ENCODE measurements at places on chromosomes 12 and 14.

- no peak for DNase-seq
Measured at GRCh38 chr12:124562796-124563181, 4.6 kb downstream of the NCOR2 start.

GRCh38 chr12:106907411-106907810, 48.3 kb upstream of the TMEM263 start:
- DNase-seq = no peak

- DNase-seq = no peak
Measured at GRCh38 chr12:41058266-41058665, 129.9 kb upstream of the PDZRN4 start.

DNA sequence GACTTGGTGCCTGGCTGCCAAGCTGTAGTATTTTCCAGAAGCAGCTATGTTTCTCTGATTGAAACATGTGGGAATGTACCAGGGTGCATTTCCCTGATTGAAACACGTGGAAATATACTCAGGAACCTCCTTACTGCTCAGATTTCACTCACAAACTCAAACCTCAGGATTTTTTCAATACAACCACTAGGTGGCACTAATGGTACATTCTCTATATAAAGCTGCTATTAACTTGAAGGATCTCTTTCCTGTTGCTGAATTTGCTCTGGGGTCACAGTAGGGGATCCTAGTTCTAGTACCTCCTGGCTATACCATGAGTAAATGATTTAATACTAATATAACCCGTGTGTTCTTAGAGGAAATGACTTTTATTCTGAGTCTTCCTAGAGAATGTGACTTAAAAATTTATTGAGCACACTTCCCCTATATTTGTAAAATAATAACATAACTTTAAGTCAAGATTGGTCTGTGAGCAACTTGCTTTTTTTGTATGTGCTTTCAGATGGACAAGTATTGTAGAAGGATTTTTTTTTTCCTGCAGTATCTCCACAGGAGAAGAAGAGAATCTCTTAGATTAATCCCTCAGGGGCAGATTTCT, 173.8 kb upstream of the MIS18BP1 start:
- no peak for DNase-seq

- DNase-seq = no peak
Measured at GRCh38 chr12:96890331-96890730, 16.7 kb upstream of the NEDD1 start.

DNA sequence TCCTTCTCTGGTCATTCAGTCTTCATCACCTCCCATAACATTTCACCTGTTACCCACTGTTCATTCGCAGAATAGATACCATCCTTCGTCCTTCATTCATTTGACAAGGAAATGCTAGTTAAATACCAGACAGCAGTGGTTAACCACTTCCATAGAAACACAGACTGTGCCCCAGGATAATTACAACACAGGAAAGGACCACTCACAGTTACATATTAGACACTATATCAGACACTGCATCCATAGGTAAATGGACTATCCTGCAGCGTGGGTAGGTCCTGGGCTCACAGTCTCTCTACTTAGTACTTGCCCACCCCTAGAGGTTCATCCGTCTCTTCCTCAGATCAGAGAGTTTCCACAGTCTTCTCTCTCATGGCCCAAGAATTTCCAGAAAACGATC, 1044.6 kb downstream of the VRK1 start:
- DNase-seq = no peak

GRCh38 chr14:40265096-40265495, 832.9 kb upstream of the FBXO33 start:
- no peak for DNase-seq

DNA sequence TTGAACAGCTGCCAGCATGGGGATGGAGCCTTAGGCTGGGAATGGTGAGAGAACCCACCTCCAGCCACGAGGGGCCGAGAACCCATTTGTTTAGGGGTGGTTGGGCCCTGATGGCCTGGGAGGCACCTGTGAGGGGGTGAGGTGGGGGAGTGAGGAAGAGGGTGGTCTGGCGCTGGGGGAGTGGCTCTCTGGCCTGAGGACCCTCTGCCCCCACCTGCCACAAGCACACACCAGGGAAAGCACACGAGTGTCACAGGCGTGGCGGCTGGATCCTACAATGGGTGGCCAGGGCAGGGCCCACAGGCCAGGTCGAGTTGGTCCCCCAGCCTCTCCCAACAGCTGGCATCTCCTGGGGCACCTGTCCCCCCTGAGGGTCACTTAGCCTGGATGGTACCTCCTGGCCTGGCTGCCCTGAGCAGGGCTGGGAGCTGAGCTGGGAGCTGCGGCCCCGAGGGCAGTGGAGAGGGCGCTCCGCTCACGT, 340.5 kb downstream of the TMEM121 start:
- DNase-seq = no peak

- no peak for DNase-seq
Measured at GRCh38 chr14:29822430-29822709, 105.3 kb downstream of the PRKD1 start.

GRCh38 chr12:117032593-117033381, 66.4 kb downstream of the TESC start:
- no peak for DNase-seq

GRCh38 chr14:101875727-101876554, 88.4 kb upstream of the DYNC1H1 start:
- no peak for DNase-seq

DNA sequence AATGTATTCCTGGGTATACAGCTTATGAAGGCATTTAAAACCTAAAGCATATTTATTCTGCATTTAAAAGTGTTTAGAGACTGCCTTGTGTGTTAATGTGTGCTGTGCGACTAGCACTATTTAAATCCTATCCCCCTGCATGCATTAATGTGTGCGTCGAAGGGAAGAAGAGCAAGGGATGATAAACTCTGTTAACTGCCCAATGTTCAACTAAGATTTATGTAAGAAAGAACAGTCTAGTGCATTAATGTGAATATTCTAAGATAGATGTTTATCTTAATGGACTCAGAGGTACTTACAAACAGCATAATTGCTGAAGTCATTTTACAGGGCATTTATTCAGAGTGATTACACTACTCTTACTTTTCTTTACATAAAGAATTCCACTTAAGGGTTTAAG, 424.8 kb downstream of the DIO2 start:
- no peak for DNase-seq

DNA sequence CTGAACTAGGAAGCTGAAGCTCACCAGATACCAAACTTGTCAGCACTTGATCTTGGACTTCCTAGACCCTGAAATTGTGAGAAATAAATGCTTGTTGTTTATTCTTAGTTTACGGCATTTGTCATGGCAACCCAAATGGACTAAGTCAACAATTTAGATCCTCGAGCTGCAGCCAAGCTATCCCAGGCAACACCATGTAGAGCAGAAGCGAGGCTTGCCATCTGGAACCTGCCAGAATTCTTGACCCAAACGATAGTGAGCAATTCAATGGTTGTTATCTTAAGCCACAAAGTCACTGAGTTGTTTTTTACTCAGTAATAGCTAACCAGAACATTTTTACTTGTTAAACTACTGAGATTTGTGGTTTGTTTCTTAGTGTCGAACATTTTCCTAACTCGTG, 458.5 kb upstream of the FLRT2 start:
- DNase-seq = no peak

DNA sequence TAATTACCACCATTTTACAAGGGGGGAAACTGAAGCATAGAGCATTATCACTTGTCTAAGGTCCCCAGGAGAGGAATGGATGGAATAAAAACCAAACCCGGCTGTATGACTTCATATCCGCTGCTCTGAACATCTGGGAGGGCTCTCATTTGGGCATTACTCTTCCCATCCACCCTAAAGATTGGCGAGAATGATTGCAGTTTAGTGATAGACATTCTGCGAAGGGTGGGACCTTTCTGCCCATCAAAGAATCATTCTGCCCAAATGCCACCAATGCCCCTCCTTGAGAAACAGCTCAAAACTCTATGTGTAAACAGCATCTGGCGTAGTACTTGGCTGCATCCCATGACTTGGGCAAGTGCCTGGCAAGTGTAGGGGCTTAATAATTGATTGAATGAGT, 11.6 kb downstream of the CHST11 start:
- no peak for DNase-seq

- no peak for DNase-seq
Measured at GRCh38 chr12:52977170-52977569, 28.3 kb downstream of the KRT18 start.

DNA sequence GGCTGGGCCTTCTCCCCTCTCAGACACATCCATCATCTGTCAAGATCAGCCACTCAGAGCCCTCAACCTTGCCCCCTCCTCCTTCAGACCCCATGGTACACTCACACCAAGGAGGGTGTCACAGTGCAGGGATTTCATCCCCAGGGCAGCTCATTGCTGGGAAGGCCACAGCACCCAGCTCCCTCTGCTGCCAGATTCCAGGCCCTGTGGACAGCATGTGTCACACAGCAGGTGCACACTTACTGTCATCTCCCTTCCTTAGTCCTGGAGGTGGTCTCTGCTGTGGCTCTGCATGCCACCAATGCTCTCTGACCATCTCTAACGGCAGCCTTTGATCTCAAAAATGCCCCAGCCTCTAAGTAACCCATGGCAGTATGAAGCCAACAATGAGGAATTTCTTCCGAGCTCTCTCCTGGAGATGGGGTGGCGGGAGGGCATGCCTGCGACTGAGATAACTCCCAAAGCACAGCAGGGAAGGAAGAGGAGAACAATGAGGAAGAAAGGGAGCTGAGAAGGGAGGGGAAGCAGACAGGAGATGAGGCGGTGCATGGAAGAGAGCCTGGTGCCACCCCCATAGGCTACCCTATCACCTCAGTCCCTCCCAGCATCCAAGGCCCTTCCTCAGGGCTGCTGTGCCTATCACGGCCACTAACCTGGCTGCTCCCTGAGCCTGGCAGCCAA, 101.0 kb downstream of the SINHCAF start:
- DNase-seq = no peak

DNA sequence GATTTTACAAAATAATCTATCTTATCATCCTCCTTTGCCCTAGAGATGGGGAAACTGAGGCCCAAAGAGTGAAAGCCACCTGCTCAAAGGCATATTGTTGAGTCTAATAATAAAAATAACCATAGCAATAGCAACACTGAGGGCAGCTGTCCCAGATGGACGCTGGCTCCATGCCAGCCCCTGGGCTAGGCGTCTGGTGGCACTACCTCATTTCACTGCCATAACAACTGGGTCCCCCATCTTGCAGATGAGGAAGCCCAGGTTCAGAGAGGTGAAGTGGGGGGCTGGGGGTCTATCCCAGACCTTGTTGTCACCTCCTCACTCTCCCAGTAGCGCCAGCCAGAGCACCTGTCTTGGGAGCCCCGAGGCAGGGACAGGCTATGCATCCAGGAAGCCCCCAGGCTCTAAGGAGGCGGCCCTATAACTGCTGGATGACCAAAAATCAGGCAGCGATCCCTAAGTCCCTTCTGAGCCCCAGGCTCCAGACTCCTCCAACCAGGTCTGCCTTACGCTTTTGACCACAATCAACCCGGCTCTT, 12.8 kb downstream of the BDKRB2 start:
- no peak for DNase-seq

DNA sequence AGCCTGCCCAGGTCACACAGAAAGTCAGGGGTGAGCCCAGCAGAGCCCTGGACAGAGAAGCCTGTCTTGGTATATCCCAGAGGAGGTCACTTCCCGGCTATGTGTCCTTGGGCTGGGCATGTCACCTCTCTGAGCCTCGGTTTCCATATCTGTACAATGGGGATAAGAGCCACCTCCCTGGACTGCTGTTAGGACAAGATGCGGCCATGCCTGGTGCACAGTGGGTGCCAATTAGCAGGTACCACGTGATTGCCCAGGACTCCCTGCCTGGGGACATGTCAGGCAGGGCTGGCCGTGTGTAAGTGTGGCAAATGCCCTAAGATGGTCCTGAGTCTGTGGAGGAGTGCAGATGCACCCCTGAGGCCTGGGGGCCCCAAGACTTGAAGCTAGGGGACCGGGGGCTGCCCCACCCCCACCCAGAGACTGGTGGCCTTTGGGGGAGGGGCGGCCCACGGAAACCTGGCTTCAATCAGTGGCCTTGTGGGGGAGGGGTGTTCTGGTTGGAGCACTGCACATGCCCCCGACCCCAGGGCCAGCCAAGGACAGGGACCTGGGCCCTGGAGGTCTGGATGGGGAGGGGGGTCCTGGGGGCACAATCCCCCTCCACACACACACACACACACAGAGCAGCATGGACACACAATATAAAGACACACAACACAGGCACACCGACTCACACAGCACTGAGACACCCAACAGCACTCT, 878 bp downstream of the TMEM119 start:
- no peak for DNase-seq

DNA sequence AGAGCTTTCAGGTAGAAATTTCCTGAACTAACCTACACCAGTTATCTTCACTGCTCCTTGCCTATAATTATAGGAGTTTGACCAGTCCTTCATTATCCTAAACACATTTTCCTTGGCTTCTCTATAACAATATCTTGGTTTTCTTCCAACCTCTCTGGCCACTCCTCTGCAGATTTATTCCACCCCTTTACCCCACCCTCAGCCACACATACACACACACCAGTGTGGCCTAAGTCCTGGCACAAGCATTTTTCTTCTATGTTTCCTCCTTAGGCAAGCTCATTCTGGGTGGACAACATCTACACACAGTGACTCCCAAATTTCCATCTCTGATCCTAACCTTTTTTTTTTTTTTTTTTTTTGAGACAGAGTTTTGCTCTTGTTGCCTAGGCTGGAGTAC, 25.1 kb downstream of the CDK17 start:
- DNase-seq = no peak

DNA sequence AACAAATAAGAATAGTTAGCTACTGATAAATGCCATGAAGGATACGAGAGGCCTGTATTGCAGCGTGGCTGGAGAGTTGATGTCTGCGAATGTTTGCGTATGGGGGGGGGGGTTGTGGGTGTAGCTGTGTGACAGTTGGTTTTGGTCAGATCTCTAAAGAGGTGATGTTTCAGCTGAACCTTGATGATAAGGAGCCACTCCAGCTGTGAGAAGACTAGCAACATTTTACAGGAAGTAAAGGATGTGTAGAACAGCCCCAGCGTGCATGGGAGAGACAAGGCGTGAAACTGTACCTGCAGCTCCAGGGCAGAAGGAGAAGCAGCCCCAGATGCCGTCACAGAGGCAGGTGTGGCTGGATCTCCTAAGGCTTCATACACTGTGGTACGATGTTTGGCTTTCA, 416.9 kb downstream of the TMEM132D start:
- no peak for DNase-seq

DNA sequence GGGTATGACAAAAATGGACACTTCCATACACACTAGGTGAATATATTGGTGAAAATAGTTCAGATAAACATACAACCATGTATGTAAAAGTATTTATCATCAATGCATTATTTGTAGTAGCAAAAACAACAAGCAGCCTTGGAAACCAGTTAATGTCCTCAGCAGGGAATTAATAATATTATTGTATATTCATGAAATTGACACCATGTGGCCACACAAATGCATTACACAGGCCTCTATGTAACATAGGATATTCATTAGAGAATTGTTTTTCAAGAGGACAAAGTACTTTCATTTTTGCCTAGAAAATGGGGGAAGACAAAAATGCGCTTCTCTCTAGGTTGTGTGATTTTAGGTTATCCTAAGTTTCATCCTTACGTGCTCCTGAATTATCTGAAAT, 24.3 kb downstream of the SPRING1 start:
- no peak for DNase-seq
